M059J (cell line): ENCODE measurements at places on chromosomes 12 and 14.
A peak's percentile ranks its signal among the peaks of the same experiment; 100 is the strongest.

GRCh38 chr12:21296348-21296747 is 38.4 kb downstream of the SLCO1A2 start:
- no peak for DNase-seq

- DNase-seq, result no peak
Observed at GRCh38 chr14:26794731-26795130, 196.9 kb upstream of the NOVA1 start.

DNA sequence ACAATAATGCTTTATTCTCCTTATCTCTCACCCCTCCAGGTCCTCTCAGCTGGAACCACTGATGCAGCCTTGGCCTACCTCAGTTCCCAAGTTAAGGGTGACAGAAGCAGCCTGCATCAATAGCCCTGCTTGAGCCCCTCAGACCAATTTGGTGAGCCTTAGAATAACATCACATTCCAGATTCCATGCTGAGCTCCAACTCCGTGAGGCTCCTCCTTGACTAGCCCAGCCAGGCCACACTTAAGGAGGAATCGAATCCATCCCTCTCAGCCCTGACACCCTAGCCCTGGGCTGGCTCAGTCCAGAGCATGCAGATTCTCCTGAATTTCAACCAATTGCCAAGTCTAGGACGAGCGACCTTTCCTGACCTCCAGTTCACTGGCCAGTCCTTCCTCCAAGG is 91.1 kb downstream of the ARMH4 start:
- no peak for DNase-seq

- peak; percentile 58 for DNase-seq
Observed at GRCh38 chr12:6827982-6828780, at the start of gene P3H3. Gene P3H3 (plus strand): TSS chr12:6828407. CDS start chr12:6828441, 34 bp downstream.

DNA sequence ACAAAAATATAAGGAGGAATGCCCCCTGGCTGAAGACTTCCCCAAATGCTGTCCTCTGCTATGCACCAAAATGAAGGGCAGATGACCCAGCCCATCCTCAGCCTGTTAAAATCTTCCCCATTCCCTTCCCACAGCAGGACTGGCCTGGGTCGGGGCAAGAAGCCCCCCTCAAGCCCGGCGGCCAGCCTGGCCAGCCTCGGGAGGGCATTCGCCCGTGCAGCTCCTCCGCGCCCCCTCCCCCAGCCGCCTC is 413 bp downstream of the RARG start:
- no peak for DNase-seq

GRCh38 chr12:2641207-2641606 is 153.6 kb upstream of the FKBP4 start:
- peak; percentile 44 for DNase-seq

DNA sequence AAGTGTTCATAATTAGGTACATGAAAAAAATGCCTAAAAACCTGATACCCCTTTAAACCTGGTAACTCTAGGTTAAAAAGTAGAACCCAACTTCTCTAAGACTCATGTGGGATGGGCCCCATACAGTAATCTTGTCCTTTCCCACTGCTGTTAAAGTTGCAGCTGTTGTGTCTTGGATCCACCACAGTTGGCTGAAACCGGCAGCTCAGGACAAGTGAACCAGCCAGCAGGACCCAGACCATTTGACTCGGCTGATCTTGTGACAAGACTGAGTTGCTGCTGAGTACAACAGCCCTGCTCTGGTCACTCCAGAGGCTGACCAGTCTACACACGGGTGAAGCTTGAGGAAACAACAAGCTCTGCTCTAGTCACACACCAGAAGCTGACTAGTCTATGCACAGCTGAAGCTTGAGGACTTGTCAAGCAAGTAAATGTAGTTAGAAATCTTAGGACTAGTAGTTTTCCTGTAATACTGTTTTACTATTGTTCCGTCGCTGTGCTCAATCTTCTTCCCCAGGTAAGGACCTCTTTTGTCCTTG is 60.6 kb downstream of the DHRS2 start:
- DNase-seq, result no peak

- DNase-seq, result no peak
Observed at GRCh38 chr12:20404576-20405346, 36.4 kb downstream of the PDE3A start.
